ENCODE measurements at places on chromosomes 3 and 15.

GRCh38 chr15:84973492-84974460 lies 7.9 kb upstream of the PDE8A start:
- no peak for DNase-seq

DNA sequence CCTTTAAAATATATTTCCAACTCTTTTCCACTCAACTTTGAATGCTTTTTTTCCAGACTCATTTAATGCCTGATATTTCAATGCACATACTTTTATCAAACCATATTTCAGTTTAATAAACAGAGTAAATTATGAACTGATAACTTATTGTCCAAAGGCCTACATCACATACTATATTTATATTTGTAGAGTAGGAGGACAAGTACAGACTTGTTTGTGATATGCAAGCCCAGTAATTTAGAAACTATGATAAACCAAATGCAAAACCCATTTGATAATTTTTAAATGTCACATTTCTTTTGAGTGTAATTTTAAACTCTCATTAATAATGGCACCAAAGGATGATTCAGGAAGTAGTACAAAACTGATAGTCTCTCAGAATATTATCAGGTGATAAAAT lies 3.3 kb downstream of the RFX7 start:
- DNase-seq, result no peak

- DNase-seq, result no peak
Observed at GRCh38 chr3:16309558-16309957, 44.5 kb downstream of the OXNAD1 start.

- no peak for DNase-seq
Observed at GRCh38 chr15:93987068-93987467, 244.3 kb upstream of the MCTP2 start.

DNA sequence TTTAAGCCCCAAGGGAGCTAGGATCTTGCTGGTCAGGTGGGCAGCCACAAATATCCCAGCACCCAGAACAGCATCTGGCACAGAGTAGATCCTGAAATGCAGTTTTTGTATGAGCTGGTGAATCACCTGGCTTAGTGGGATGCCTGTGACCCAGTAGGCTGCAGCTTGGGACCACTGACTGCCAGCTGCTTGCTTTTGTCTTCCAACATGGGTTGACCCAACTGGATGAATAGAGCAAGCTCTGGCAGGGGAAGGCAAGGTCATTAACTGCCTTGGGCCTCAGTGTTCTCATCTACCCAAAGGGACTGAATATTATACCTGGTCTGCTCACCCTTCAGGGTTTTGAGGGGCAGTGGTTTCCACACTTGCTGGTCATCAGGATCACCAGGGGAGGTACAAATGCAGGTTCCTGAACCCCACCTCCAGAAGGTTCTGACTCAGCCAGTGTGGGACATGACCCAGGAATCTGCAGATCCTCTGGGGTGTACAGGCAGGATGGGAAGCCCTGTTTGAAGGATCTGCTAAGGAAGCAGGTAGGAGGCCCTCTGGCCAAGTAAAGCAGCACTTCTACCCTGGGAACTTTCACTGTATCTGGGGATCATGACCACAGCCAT lies 55.4 kb downstream of the ITGA11 start:
- DNase-seq, result no peak

DNA sequence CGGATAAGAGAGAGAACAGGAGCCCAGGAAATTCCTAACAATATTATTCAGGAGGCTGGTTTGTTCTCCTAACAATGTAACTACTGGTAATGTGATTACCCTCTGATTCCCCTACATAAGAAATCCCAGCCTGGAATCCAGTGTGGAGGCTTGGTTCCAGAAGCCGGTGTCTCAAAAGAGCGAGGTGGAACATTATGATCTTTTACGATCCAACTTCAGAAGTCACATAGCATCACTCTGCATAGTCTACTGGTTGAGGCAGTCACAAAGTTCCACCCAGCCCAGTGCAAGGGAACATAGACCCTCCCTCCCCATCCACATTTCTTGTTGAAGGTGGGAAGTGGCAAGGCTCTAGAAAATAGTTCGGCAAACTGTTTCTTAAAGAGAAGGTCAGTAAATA lies 81.6 kb upstream of the GALNT15 start:
- no peak for DNase-seq

DNA sequence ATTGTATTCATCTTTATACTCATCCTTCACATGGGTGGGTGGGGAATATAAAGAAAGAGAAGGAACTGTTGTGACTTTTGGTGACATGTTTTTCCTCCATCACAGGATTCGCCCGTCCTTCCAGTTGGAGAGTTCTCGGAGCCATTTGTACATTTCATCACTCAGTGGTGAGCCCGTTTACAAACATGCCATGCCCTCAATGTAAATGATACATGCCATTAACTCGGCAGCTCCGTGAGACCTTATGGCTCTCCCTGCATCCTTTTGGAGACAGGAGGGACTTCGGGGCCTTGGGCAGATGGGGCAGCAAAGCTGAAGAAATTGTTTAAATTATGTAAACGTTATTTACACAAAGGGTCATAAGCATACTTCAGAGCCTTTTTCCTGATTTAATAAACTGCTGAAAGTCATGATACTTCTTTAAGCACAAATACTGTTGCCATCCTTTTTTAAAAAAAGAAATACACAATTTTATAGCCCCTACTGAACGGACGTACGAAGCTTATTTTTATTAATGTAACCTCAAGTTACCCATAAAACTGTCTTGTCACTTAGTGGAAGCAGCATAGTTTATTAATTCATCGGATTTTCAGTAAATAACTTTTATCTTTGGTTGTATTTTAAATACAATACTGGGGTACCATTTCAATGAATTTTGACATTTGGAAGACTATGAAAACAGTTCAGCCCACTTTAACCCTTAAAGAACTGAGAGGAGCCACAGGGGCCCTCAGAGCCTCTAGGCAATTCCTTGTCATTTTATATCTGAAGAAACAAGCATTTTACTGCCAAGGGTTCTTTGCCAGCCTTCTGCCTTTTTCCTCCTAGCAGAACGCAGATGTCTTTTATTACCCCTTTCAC lies 55.6 kb upstream of the SKOR1 start:
- peak; percentile 49 for DNase-seq

GRCh38 chr3:143793971-143794370 lies 54.3 kb downstream of the SLC9A9 start:
- DNase-seq, result no peak

DNA sequence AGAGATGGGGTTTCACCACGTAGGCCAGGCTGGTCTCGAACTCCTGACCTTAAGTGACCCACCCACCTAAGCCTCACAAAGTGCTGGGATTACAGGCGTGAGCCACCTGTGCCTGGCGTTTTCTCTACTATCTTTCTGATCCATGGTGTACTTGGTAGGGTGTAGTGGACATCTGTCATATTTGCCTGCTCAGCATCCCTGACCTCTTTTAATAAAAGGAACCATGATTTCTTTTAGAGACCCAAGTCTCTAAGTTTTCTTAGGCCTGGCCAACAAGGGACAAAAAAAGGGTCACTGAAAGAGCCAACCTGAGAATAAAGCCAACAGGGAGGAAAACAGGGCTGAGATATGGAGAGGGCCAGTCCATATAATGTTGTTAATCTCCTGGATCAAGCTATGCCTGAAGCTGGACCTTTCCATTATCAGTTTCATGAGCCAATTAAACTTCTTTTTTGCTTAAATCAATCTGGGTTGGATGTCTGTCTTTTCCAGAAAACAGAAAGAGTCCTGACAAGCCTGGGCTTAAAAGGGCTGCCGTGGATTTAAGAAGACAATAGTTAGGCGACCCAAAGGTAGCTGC lies 48.1 kb upstream of the PGPEP1L start:
- DNase-seq, result no peak

DNA sequence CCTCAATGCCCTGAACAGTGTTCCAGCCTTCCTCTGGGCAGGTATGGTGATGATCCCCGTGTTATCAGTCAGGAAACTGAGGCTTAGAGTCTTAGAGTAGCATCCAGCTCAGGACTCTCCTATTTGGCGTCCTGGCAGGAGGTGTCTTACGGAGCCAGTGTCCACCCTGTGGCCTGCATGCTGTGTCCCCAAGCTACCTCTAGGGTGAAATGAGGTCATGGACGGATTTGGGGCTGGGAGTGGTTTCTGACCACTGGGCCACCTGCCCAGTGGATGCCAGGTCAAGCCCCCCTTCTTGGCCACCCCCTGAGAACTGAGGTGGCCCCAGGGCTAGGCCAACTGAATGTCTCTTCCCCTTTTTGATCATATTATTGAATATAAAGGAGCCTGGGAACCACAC lies 27.2 kb upstream of the SLC6A6 start:
- DNase-seq, result no peak

GRCh38 chr3:51722362-51722761 lies 15.5 kb downstream of the GRM2 start:
- DNase-seq, result no peak

GRCh38 chr15:69457304-69458280 lies 5.0 kb downstream of the RPLP1 start:
- DNase-seq, result no peak

GRCh38 chr15:47443839-47444238 lies 273.5 kb upstream of the SEMA6D start:
- no peak for DNase-seq

GRCh38 chr3:46923559-46924350 lies 46.2 kb downstream of the PTH1R start:
- DNase-seq, result peak; percentile 72

DNA sequence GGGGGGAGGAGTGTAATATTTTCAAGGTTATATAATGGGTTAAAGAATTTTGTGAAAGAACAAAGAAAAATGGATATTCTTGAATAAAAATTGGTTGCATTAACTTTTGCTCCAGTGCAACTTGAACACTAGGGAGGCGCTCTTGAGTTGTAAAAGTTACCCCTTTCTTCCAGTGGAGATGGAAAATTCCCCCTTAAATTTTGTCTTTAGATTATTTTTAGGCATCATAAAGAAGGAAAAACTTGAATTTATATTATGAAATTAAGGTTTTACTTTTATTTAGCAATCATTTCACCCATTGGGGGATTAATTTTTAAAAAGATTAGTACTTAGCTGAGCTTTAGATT lies 550 bp upstream of the CHD2 start:
- no peak for DNase-seq

DNA sequence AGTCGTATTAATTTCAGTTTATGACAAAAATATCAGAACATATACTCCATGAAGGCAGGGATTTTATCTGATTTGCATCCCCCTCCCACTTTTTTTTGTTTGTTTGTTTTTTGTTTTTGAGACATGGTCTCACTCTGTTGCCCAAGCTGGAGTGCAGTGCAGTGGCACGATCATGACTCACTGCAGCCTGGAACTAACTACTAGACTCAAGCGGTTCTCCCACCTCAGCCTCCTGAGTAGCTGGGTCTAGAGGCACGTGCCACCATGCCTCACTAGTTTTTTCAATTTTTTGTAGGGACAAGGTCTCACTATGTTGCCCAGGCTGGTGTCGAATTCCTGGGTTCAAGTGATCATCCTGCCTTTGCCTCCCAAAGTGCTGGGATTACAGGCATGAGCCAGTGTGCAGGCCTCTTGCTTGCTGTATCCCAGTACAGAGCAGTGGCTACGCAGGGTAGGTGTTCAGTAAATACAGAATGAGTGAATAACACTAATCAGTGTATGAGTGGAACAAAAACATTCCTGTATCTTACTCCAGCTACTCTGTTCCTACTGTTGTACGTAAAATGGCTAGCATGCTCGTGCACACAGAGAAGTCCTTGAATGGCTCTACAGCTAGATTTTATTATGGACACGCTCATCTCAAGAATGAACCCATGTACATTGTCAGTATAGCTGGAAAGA lies 272.4 kb downstream of the FOXP1 start:
- DNase-seq, result no peak

DNA sequence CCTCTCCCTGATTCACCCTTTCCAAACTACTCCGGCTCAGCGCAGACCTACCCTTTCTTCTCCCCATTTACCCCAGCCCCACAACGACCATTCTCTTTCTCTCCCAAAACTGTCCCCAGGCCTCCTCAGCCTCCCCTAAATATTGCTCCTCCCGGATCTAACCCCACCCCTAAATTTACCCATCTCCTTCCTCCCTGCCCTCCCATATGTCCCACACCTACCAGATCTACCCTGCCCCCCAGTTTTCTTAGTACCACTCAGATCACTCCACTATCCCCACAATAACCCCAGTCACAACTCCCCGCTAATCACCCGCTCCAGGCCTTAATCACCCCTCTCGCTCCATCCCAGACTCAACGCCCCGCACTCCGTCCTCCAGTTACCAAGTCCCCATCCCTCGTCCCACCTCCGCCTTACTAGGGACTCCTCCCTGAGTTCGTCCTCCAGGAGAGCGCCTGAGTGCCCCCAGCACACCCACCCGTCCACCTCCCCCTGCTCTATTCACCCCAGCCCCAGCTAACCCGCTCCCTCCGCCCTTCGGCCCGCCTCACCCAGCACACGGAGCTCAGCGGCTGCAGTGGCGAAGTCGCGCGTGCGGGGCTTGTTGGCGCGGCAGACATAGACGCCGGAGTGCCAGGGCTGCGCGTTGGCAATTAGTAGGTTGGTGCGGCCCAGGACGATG lies 18.6 kb upstream of the IGDCC3 start:
- DNase-seq, result no peak

DNA sequence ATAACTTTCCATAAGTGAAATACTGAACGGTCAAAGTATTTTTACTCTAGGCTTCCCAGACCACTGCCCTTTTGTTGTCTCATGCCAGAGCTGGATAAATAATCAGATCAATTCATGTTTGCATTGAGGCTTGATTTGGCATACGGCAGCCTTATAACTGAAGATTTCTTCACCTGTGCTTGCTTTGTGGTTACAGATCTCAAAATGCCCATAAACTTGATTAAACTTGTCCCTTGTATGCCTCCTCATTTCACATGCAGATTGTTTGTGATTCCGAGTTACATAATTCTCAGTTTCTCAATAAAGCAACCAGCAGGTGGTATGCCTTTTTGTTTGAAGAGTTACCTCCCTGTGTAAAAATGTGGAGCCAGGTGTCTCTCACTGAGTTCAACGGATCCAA lies 211.4 kb upstream of the LRIG1 start:
- DNase-seq, result no peak

GRCh38 chr15:63986751-63987341 lies 59.4 kb downstream of the DAPK2 start:
- DNase-seq, result no peak

DNA sequence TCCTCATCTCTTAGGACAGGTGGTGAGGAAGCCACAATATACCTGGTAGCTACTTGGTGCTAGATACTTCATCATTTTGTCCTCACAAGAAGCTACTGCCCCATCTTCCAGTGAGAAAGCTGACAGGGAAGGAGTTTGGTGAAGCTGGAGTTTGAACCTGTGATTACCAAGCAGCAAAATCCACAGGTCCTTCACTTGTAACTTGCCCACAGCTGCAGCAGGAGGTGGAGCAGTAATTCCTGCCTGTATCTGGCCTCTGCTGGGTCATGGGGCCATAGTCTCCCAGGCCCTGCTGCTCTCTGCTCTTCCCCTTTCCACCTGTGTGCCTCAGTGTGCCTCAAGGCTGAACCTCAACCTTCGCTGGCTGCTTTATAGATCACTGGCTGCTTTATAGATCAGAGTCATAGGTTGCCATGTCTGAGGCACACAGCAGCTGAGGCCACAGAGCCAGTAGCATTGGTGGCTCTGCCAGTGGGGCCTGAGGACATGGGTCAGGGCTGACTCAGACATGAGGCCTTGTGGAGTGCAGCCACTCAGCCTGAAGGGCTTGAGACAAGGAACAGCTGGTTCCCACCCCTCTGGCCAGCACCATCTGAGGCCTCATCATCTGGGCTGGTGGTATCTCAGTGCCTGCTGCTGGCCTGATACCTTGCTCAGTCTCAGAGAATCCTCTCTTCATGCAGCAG lies 11.1 kb upstream of the CHRNB4 start:
- no peak for DNase-seq

- DNase-seq, result no peak
Observed at GRCh38 chr3:27827041-27827440, 104.9 kb upstream of the EOMES start.

Measured in glutamatergic neuron (in vitro differentiated cells).